ENCODE measurements at places on chromosomes 6 and 20. TPM values are rescaled to one million over a fixed set of nuclear protein-coding genes. Genes with fewer than 3 reads are reported as not detected.

The PABPC1L gene
- 96.3 TPM for total RNA-seq

The LCA5 gene
- total RNA-seq, result 24.0 TPM

The TFAP2D gene
- not detected for total RNA-seq

The RBM24 gene
- 1.3 TPM for total RNA-seq

The CD93 gene
- 0.53 TPM for total RNA-seq

The ALDH8A1 gene
- total RNA-seq, result 1.0 TPM

The BTN2A1 gene
- 19.9 TPM for total RNA-seq

The TP53TG5 gene
- total RNA-seq, result 1.1 TPM

The SYCP2L gene
- total RNA-seq, result 2.5 TPM

The PAX1 gene
- total RNA-seq, result not detected

The IPCEF1 gene
- 0.31 TPM for total RNA-seq

The SOX18 gene
- 0.21 TPM for total RNA-seq

The CRISP2 gene
- total RNA-seq, result not detected

The WFDC10B gene
- total RNA-seq, result not detected

The SLC26A8 gene
- total RNA-seq, result 0.11 TPM

The SYTL3 gene
- 1.4 TPM for total RNA-seq

The C20orf144 gene
- total RNA-seq, result 1.1 TPM

The ZSCAN23 gene
- 4.9 TPM for total RNA-seq

The ZFP57 gene
- total RNA-seq, result 0.94 TPM

The PRELID3B gene
- total RNA-seq, result 81.9 TPM

The TASP1 gene
- total RNA-seq, result 12.5 TPM

The TSPYL4 gene
- total RNA-seq, result 63.8 TPM

The OXT gene
- total RNA-seq, result not detected

The RSPO4 gene
- total RNA-seq, result 0.49 TPM

The AKAP12 gene
- total RNA-seq, result 76.5 TPM

The MARCKS gene
- 71.7 TPM for total RNA-seq

The SPAG4 gene
- total RNA-seq, result 1.8 TPM

The SLC16A10 gene
- total RNA-seq, result 7.2 TPM

The CCND3 gene
- 29.1 TPM for total RNA-seq

The TREML2 gene
- total RNA-seq, result not detected

The IRAK1BP1 gene
- total RNA-seq, result 10.1 TPM

The POPDC3 gene
- total RNA-seq, result 21.3 TPM

The HTR1E gene
- total RNA-seq, result not detected

The HLA-DQB2 gene
- not detected for total RNA-seq

The NAA20 gene
- total RNA-seq, result 64.3 TPM

The ID1 gene
- total RNA-seq, result 63.8 TPM

The PACRG gene
- 1.5 TPM for total RNA-seq

The IL17F gene
- not detected for total RNA-seq

The FAM217A gene
- total RNA-seq, result 0.16 TPM

The SAMD5 gene
- 6.5 TPM for total RNA-seq

The C2 gene
- total RNA-seq, result 0.83 TPM

The HLA-E gene
- total RNA-seq, result 2.1 TPM

The GSS gene
- 63.7 TPM for total RNA-seq

The LAMA4 gene
- total RNA-seq, result 1,547 TPM

The MLIP gene
- total RNA-seq, result 0.13 TPM

The DTNBP1 gene
- 16.6 TPM for total RNA-seq

The CCN6 gene
- 0.56 TPM for total RNA-seq

The NHLRC1 gene
- total RNA-seq, result 2.1 TPM
